ENCODE measurements at places on chromosomes 2 and 18.
A peak's percentile ranks its signal among the peaks of the same experiment; 100 is the strongest.

- DNase-seq, result peak; percentile 50
Measured at GRCh38 chr2:189552991-189553404, 27.6 kb downstream of the SLC40A1 start.

DNA sequence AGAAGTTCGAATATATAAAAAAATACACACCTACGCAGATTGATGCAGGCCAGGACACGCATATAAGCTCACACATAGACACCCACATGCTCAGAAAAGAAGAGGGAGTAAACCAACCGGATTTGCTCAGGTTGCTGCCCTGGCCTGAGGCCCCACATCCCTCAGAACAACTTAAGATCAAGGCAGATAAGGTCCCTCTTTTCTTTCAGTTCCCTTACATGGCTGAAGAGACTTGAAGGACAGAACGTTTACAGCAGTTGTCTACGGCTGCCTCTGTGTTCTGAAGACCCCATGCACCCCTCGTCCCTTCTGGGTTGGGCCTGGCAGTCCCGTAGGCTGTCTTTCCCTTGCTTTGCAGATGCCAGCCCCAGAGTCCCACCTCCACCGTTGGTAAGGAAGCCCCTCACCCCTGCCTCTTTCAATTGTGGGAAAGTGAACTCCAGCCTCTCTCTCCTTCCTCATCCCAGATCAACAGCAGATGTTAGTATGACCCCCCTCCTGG lies 4.3 kb upstream of the NAGK start:
- no peak for DNase-seq

DNA sequence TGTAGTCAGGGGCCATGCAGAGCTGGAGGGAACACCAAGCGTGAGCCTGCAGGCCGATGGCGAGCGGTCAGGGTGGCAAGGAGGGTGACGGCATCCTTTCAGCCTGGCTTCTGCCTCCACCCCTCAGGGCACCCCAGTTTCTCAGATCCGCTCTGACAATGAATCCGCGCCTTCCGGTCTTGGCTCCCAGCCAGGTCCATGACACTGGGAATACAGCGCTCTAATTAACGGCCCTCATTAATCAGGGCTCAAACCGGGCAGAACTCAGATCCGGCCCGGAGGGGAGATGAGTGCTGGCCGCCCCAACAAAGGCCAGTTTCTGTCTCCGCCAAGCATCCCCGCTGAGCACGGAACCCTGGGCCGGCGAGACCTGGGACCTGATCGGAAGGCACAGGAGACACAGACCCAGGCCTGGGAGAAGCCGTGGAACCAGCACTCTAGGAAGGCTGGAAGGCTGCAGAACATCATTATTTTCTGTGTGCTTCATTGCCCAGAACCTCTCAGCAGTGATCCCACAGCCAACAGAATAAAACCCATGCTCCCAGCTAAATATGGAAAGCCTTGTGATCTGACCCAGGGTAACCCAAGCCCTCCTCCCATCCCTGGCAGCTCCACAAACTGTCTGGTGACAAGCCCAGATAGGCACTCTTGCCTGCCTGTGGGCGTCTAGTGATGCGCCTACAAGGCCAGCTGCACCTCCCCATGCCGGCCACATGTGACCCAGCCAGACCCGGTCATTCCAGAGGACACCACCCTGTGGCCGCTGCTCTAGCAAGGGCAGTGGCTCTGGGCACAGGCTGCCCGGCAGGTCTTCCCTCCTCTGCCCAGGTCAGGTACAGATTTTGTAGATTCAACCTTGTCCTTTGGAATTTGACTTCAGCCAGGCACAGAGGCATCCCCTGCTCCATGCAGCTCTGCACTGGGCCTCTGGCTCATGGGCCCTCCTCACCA lies 438.7 kb upstream of the MYT1L start:
- peak; percentile 22 for DNase-seq

- no peak for DNase-seq
Measured at GRCh38 chr2:120454654-120455385, 108.9 kb downstream of the INHBB start.

DNA sequence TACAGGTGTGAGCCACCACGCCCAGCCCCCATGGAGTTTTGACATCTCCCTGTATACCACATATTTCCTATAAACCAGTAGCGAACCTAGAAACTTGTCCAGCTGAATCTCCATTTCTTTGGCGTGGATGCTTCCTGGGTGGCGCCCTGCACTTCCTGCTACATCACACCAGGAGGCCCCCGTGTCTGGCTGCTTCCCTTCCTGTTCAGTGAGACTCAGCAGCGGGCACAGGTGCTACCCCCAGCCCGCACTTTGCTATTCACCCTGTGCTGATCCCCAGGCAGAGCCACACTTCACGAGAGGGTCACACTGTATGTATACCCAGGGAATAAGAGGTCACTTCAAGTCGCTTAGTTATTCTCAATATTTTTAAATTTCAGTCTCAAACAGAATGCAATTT lies 35.0 kb downstream of the CYP27C1 start:
- no peak for DNase-seq

GRCh38 chr2:241559323-241560161 lies 997 bp downstream of the BOK start:
- DNase-seq, result peak; percentile 63

DNA sequence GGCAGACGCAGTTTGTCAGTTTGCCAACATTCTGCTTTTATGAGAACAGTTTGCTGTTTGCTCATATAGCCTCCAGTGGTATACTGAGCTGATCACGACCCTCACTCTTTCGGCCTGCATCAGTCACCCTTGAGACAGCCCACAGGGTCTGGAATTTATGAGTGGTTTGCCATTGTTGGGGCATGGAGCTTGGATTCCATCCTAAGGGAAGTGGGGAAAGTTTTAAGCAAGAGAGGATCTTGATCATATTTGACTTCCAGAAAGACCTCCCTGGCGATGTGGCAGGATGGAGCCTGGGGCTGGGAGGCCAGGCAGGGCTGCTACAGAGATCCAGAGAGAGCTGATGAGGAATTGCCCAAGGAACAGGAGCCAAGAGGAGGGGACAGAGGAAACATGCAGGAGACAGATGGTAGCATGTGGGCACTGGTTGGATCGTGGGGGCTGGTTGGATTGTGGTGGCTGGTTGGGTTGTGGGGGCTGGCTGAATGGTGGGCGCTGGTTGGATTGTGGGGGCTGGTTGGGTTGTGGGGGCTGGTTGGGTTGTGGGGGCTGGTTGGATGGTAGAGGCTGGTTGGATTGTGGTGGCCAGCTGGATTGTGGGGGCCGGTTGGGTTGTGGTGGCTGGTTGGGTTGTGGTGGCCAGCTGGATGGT lies 27.3 kb upstream of the GPR17 start:
- DNase-seq, result no peak

- DNase-seq, result no peak
Measured at GRCh38 chr2:60516826-60517225, 36.6 kb downstream of the BCL11A start.

DNA sequence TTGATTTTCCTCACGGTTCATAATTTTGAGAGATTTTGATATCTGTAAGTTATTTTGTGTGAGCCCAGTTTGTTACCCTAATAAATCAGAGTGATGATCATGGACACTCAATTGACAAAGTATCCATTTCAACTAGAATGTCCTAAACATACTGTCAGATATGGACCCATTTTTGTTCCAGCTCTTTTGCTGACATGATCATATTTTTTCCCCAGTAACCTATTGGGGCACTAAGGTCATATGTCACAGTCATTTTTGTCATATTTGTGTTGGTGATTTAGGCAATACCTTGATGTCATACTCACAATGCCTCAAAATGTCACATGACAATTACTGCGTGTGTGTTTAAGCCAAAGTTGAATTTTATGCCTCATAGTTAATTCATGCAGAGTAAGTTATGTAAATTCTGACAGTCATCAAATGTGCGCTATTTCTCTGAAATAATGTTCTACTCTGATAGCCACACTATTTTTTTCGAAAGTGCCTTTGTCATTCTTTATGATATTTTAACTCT lies 218.7 kb downstream of the ARHGAP15 start:
- no peak for DNase-seq

DNA sequence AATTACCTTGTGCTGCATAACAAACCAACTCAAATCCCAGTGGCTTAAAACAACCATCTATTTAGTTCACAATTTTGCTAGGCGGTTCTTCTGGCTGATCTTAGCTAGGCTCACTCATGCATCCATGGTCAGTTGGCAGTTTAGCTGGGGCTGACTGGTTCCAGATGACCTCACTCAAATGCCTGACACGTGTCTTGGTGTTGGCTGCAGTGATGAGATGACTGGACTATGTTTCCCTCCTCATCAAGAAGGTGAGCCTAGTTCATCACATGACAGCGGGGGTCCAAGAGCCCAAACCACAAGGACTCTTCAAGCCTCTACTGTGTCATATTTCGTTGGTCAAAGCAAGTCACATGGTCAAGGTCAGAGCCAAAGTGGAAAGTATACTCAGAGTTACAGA lies 42.7 kb upstream of the ACTR3 start:
- DNase-seq, result no peak

DNA sequence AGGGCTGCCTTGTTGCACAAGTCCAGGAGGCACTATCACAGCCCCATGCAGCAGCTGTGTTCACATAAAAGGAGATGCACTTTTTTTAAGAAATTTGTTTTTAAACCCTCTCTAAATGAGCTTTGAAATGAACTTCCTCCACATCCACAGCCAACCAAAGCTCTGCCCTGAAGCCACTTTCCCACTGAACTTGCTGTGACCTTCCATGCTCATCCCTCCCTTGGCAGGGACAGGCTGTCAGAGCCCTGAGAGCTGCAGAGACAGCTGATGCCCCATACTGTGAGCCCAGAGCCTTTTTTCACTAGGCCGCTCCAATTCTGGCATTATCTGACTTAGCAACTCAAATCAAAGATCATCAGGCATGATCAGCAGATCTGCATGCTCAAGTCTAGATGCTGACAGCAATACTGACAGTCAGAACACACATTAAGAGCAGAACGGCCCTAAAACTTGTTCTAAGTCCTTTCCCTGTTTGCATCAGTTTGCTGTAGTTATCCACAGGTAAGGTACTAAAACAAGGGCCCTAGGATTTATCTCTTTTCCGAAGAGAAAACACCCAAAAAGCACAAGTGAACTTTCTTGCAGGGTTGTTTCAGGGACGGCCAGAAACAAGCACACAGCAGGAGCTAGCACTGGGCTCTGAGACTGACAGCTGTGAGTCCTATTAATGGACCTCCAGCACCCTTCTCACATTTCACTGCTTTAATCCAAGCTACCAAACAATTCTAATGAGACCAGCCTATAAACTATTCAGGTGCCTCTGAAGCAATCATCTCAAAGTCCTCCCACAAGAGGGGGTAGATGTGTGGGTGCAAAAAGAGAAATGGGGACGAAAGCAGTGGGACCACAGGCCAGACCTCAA lies 34.9 kb downstream of the RNU4ATAC start:
- DNase-seq, result no peak

- DNase-seq, result no peak
Measured at GRCh38 chr2:186991766-186992417, 142.9 kb upstream of the ZSWIM2 start.

DNA sequence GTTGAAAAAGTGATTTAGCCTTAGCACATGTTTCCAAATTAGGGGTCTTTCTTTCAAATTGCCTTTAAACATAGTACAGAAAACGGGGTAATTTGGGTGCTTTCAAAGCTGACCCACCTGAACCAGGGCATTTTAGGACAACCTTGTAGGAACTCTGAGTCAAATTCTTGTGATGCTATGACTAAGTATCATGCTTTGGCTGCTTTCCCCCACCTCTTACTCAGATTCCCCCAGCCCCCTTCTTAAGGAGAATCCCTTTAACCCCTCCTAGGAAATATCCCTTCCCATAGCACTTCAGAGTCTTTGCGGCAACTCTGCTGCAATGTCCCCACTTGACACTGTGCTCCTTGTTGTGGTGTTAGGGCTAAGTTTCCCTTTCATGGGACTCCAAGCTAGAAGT lies 18.6 kb upstream of the KLF7 start:
- peak; percentile 51 for DNase-seq

DNA sequence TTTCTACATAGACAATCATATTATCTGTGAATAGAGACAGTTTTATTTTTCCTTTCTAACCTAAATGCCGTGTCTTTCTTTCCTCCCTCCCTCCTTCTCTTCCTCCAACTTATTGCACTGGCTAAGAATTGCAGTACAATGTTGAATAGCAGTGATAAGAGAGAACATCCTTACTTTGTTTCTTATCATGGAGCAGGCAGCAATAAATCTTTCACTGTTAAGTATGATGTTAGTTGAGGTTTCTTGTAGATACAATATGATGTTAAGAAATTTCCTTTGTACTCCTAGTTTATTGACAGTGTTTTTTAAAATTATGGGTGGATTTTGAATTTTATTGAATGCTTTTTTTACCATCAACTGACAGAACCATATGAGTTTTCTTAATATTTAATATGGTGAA lies 6.0 kb downstream of the LYPD6B start:
- DNase-seq, result no peak

GRCh38 chr2:175180701-175181103 lies 808 bp downstream of the ATP5MC3 start:
- peak; percentile 53 for DNase-seq

DNA sequence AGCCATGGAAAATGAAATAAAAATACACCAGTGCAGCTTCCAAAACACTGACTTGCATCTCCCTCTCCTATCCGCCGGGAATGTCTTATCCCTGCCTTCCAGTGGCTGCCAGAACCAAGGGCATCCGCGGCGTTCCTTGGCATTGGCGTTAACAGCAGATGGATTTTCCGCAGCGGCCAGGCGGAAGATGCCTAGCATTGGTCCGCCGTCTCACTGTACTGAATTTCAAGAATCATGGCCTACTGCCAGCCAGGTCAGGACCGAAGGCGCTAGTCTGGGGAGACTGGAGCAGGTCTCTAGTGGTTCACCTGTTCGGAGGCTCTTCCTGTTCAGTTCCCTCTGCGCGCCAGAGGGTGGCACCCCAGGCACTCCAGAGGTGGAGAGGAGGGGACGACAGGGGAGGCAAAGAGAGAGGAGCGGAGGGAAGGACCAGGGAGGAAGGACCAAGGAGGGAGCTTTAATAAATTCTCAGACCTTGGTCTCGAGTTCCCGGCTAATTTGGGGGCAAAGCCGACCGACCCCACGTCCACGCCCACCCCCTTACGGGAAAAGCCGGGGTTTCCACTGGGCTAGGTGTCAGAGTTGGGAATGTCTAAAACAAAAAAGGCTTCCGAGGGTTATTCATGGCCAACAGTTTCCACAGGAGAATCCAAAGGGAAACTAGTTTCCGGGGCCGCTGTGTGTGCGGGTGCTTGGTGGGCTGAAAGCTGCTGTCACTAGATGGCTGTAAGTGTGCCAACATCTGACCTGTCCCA lies 3.7 kb upstream of the BCL2L11 start:
- DNase-seq, result peak; percentile 80

DNA sequence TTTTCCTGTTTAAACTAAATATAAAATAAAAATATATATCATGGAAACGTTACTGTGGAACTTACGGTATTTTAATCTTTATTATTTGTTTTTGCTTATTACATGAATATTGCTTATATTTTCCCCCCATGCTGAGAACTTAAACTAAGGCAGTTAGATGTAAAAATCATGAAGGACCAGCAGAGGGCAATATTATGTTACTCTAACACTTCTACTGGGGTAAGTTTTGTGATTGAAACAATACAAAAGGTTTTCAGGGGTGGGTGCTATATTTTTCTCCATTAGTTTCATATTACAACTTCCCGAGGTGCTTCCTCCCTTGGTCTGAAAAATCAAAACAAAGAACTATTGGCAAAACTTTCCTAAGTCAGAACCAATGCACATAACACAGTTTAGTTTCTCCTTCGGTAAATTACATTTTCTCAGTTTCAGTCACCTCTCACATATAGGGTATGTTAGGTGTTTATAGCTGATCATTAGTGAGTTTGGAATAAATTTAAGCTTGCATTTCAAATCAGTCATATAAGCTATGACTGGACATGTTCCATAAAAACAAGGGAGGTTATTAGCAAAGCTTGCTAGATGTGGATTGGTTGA lies 54.8 kb downstream of the ZNF407 start:
- DNase-seq, result peak; percentile 67

Measured in cardiac muscle cell (in vitro differentiated cells and primary cell).